SHP77 (cell line): ENCODE measurements at places on chromosomes 3 and 15.

DNA sequence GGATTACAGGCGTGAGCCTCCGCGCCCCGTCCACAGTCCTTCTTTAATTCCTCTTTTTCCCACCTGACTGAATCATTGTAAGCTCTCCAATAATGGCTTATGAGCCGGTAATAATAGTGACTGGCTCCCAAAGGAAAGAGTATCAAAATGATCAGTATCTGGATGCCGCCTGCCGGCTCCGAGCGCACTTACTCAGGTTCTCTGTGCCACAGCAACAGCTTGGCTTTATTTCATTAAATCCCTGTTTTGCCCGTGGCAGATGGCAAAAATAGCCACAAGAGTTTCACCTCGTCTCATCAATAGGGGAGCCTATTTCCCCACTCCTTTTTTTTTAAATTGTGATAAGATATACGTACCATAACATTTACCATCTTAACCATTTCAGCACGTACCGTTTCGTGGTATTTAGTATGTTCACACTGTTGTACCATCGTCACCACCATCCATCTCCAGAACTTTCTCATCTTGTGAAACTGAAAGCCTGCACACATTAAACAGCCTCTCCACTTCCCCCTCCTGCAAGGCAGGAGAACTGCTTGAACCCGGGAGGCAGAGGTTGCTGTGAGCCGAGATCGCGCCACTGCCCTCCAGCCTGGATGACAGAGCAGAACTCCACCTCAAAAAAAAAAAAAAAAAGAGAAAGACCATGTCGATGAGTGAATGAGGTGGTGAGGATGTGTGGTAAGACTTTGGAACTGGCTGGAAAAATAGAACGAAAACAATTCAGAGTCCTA, 80.7 kb upstream of the DLG1 start:
- DNase-seq: no peak

GRCh38 chr15:25689592-25689991, 173.5 kb downstream of the ATP10A start:
- DNase-seq: no peak

- DNase-seq: no peak
Observed at GRCh38 chr15:81562986-81563385, 189.0 kb upstream of the TMC3 start.

DNA sequence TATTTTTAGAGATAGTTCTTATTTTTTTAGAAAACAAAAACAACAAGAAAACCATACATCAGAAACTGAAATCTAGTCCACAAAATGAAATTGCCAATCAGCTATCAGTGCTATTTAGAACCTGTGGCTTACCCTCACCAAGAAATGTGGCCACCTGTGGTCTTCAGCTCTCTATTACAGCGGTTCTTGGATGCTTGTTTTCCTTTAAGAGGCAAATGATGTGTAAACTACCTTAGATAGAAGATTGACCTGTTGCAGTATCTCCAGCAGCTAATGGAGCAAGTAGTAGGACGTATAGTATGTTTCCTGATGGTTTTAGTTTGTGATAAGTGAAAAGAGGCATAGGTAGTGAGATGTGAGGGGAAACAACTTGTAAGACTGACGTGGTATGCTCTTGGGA, 21.2 kb downstream of the TFG start:
- DNase-seq: no peak

DNA sequence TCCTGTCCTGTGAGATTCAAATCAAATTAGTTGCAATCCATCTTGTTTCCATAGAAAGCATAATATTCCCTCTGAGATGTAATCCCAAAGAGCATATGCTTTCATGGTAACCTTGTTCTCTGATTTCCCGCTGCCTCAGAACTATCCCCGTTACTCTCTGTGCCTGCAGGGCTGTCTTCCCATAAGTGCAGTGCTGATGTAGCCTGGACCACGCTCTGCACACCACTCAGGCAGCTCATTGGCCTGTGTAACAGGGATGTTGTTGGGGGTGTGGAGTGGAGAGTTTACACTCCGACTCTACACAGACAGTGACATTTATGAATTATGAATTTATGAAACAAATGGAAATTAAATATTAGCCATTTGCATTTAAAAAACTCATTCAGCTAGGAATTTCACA, 33.6 kb upstream of the CNTN3 start:
- no peak for DNase-seq

- DNase-seq: no peak
Observed at GRCh38 chr3:119230071-119230470, 10.6 kb downstream of the B4GALT4 start.

GRCh38 chr3:52724511-52724910, 18.6 kb downstream of the SPCS1 start:
- DNase-seq: no peak

DNA sequence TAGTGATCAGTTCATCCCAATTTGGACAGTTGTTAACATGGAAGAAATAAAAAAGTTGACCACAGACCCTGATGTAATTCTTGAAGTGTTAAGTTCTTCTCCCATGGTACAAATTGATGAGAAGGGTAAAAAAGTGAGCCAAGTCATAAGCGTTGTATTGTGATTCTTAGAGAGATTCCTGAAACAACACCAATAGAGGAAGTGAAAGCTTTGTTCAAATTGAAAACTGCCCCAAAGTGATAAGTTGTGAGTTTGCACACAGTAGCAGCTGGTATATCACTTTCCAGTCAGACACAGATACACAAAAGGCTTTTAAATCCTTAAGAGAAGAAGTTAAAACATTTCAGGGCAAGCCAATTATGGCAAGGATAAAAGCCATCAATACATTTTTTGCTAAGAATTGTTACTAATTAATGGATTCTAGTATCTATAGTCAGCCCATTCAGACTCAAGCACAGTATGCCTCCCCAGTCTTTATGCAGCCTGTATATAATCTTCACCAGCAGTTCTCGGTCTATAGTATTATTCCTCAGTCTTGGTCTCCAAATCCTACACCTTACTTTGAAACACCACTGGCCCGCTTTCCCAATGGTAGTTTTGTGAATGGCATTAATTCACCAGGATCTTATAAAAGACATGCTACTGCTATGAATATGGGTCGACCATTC, 38.2 kb downstream of the CDIN1 start:
- DNase-seq: no peak

DNA sequence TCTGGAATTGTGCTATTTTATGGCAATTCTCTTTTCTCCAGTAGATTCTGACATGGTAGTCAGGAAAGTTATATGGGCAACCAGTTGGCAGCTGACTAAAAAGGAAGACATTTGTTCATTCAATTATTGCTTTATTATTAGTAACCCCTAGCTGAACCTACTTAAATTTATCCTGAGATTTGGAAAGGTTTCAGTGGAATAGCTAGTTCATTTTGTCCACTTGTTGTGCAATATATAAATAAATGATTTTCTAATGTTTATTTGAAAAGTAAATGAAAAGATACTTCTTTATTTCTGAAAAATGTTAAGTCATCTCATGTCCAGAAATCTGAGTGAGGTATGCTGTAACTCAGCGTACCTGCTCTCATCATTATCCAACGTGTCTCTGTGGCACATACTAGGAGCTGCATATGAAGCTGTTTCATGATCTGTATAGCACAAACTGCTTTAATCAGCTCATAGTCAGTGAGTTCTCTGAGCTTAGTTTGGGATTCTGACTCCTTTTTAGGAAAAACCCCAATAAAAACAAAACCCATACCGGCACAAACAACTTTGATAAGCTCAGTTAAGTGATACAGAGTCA, 35.9 kb downstream of the RARB start:
- no peak for DNase-seq

DNA sequence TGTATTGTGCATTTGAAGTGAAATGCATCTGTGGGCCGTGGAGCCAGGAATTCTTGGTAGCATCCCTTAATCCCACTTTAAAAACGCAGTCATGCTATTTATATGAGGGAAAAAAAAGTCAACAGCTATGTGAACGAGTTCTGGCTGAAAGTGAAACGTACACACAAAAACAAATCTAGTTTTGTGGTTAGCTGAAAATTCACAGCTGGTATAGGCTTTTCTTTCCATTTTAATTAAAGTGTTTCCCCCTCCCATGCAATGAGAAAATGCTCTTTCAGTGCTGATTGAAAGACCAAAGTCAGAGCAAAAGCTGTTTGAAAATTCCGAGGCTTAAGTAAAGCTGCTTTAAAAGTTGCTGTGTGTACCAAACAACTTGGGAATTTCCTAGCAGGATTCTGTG, 297.4 kb downstream of the PLCL2 start:
- no peak for DNase-seq

GRCh38 chr3:63244486-63244885, 33.6 kb upstream of the SYNPR start:
- no peak for DNase-seq

- DNase-seq: no peak
Observed at GRCh38 chr15:96207377-96208006, 123.0 kb upstream of the NR2F2 start.

GRCh38 chr15:58260725-58261267, 122.6 kb downstream of the AQP9 start:
- DNase-seq: no peak

DNA sequence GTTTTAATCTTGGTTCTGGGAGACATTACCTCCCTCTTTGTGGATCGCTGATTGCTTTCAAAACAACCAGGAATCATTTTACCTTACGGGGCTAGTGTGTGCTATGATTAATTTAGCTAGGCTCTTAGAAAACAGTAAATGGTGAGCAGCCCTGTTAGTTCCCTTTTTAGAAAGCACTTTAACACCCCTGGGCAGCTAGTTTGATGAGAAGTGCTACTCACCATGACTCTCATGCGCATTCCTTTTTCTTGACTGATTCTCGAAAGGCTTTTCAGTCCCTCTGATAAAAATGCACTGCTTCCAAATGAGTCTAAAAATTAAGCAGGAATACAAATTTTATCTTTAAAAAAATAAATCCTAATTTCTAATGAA, 75.3 kb upstream of the LEKR1 start:
- no peak for DNase-seq

GRCh38 chr3:79367066-79367465, 400.7 kb downstream of the ROBO1 start:
- no peak for DNase-seq

DNA sequence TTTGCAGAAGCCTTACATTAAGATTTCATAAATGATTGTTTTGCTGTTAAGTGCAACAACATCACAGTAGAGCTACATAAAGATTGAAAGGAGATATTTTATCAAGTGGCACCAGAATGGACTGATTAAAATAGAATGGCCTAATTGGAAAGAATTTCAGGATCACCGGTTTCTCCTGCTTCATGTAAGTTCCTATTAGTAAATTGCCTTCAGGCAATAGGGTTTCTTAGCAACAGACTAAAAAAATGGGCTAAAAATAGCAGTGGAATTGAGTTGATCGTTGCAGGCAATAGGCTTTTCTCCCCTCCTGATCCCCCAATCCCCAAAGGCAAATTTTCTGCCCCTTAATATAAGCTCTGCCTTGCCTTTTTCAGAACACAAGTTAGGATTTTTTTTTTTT, 917 bp downstream of the LNP1 start:
- no peak for DNase-seq

- DNase-seq: no peak
Observed at GRCh38 chr15:55907797-55908196, 85.6 kb downstream of the NEDD4 start.

DNA sequence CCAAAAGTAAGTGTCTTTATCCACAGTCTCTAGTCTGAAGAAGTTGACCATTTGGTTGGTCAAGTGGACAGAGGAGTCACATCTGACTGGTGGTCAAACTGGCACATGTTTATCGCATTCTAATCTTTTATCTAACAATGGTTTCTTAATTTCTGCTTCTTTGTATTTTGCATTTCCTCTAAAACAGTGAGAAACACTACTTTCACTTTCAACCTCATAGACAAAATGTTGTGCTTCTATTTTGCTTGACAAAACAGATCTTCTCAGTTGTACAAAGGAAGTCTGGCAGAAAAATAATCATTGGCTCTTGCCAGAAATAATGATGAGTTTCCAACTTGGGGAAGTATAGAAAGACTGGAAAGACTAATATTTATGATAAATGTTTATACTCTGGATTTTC, 103.9 kb downstream of the MME start:
- no peak for DNase-seq

DNA sequence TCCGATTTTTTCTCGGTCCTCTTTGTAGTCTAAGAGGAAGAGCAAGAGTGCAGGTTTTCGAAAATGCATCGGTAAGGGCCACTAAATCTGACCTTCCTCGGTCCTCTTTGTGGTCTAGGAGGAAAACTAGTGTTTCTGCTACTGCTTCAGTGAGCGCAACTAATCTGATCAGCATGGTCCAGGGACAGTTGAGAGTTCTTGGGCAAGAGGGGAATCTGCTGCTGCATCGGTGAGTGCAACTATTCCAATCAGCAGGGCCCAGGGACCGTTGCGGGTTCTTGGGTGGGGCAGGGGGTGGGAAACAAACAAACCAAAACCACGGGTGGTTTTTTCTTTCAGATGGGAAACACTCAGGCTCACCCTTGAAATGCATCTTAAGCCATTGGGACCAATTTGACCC, 10.5 kb upstream of the OSBPL11 start:
- no peak for DNase-seq

GRCh38 chr15:88727439-88727838, 75.8 kb upstream of the ACAN start:
- DNase-seq: no peak
